ENCODE measurements at places on chromosomes 12 and 14.

GRCh38 chr12:56683-57346, 9.8 kb upstream of the IQSEC3 start:
- DNase-seq = no peak

DNA sequence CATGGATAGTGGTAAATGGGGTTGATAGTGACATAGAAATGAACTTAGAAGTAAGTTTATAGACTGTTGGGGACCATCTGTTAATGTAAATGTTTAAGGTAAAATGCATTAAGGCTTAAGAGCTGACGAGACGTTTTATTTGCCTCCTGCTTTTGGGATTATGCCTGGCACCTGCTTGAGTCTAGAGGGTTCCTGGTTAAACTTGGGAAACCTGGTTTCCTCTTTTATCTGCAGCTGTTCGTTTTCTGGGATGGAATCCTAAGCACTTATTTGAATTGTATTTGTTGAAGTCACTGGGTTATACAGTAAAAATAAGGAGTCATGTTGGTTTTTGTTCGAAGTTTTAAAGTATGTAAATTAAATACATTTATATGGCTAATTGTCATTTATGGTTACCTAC, 914.7 kb downstream of the NRXN3 start:
- no peak for DNase-seq

DNA sequence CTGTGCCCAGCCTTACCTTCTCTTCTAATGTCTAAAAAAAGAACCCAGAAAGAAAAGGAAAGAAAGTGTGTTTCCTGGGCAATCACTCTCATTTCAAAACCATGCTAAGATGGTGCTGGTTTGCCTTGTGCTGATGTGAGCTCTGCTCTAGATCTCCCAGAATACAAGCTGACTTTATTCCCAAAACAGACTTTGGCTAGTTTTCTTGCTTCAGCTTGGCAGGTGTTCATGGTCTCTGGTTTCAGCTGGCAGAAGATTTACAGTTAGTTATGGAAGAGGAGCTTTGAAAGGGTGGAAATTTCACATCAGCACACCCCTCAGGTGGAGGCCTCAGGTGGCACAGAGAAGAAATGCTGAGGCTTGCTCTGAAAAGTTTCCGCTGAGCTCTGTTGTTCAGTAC, 34.4 kb downstream of the PPP1R36 start:
- DNase-seq = no peak

GRCh38 chr12:62622177-62622576, 155.6 kb downstream of the MON2 start:
- no peak for DNase-seq

DNA sequence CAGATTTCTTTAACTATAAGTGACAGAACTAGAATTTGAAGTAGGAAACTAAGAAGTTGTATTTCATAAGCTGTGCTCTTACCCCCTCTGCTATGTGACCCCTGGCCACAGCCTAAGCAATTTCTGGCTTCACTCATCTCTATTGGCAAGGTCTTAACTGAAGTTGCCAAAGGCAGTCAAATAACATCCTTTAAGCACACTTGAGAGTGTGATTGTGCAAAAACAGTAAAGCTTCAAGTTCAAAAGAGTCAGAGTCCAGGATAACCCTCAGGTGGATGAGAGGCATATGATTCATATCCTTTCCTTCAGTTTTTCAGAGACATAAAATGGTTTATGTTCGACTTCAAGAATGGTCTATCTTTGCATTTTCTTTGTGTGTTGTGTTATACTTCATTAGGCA, 45.2 kb downstream of the GRIP1 start:
- DNase-seq = no peak

GRCh38 chr12:43396671-43397070, 155.3 kb downstream of the ADAMTS20 start:
- DNase-seq = no peak

- no peak for DNase-seq
Measured at GRCh38 chr14:96635850-96636249, 133.7 kb downstream of the PAPOLA start.

DNA sequence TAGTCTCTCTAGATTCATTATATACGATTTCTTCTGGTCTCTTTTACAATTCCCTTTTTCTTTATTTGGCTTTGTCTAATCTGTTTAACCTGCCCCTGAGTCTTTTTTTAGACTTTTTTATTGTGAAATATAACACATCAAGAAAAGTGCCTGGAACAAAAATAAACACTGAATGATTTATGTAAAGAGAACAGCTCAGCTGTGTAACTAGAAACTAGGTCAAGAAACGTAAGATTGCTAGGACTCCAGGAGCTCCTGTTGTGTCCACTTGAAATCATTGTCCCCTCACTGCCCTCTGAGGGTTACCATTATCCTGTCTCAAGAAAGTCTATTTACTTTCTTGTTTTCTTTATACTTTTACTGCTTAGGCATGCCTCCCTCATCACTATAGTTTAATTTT, 23.1 kb downstream of the EXD2 start:
- no peak for DNase-seq

GRCh38 chr12:47378907-47379306, 299.1 kb upstream of the AMIGO2 start:
- no peak for DNase-seq

- no peak for DNase-seq
Measured at GRCh38 chr12:12723681-12724420, 6.7 kb downstream of the CDKN1B start.

GRCh38 chr14:31219169-31219568, 11.6 kb upstream of the HECTD1 start:
- DNase-seq = no peak

DNA sequence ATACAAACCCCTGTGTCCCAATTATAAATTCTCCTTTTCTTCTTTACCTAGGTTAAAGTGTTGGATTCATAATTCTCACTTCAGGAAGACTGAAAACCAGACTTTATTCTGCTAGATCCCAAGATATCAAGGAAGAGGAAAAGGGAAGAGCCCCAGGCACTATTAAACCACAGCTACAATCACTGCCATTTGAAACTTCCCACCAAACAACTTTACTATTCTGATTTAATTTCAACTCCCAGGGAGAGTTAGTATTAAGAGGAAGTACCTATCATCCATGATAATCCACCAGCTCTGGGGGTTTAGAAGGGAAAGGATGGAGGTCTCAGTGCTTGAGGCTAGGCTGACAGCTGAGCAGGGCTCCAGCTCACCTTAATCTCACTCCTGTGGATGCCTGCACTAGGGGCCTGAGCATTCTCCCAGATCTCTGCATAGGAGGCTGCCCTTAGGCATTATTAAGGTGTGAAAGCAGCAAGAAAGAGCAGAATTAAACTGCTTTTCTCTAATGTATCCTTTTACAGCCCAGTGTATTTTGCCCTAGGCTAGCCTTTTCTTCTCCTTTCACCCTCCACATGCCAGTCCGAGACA, 52.9 kb downstream of the MYF5 start:
- DNase-seq = no peak

DNA sequence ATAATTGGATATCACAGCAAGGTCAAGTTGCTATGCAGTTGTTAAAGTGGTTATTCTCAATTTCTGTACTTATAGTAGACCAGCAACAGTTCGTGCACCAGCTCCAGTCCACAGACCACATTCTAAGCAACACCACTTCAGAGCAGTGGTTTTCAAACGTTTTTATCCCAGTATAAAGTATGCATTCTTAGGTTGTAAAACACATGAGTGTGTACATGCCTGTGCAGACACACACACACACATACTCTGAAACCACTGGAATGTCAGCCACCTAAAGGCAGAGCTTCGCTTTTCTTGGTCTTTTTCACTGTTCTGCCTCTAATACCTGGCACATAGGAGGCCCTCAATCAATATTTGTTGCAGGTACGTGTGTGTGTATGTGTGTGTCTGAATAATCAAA, 22.2 kb upstream of the C12orf71 start:
- no peak for DNase-seq

- DNase-seq = no peak
Measured at GRCh38 chr14:29821242-29821641, 106.4 kb downstream of the PRKD1 start.

- peak; percentile 34 for DNase-seq
Measured at GRCh38 chr12:48197549-48197970, 5.5 kb downstream of the OR10AD1 start.

DNA sequence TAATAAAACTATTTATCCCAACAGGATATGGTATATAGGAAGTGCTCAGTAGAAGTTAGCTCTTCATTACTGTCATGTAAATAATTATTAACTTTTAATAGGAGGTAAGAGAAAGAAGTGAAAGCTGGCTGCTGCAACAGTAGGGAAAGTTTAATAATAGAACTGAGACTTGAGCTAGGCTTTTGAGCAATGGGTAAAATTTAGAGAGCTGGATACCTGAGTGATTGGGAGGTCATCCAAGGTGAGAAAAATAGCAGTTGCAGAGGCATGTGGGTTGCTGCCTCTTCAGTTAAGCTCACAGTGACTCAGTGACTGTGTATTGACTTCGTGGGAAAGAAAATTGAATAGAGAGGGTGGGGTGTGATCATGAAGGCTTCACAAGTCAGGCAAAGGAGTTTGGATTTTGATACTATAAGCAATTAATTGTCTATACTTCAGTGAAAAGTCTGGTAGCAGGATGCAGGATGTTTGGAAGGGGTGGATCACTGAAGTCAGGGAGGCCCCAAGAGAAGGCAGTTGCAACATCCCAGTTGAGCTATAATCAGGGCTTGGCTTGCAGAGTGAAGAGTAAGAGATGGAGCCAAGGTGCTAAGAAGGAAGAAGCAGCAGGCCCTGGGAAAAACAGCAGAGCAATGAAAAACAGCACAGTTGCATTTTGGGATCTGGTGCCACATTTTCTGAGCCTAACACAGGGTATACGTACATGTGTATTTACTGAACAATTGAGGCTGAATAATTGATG, 172.0 kb upstream of the FRMD6 start:
- no peak for DNase-seq

DNA sequence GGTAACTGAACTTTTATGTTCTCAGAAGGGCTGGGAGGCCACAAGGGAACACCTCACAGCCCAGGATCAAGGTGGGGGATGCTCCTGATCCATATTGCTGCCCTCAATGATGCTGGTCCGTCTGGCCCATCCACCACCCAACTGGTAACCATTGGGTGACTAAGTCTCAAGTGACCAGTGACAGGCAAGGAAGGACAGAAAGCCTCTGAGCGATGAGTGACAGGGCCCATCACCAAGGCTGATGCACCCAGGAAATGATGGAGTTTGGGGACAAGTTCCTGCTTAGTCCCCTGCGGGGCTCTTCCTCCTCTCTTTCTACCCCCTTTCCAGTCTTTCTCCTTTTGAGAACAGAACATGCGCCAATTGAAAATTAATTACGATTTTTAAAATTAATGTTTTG, 2.6 kb upstream of the MMP19 start:
- DNase-seq = no peak

GRCh38 chr14:90416720-90417119, 19.9 kb downstream of the CALM1 start:
- no peak for DNase-seq

GRCh38 chr14:92863286-92864080, 59.5 kb upstream of the CHGA start:
- no peak for DNase-seq

- DNase-seq = no peak
Measured at GRCh38 chr12:93126069-93126474, 197.0 kb upstream of the EEA1 start.

GRCh38 chr12:30485230-30485890, 210.3 kb downstream of the IPO8 start:
- no peak for DNase-seq

- DNase-seq = no peak
Measured at GRCh38 chr14:22822571-22823098, 7.1 kb upstream of the MRPL52 start.

- DNase-seq = no peak
Measured at GRCh38 chr14:23865502-23865901, 88.1 kb upstream of the DHRS4 start.

- no peak for DNase-seq
Measured at GRCh38 chr12:127342861-127343260, 924.1 kb upstream of the TMEM132C start.

GRCh38 chr12:401235-402028, at the start of gene CCDC77:
Gene CCDC77, plus strand, starts transcription at chr12:401644. Its CDS starts 7,740 bp downstream, at chr12:409384.
- DNase-seq = no peak

DNA sequence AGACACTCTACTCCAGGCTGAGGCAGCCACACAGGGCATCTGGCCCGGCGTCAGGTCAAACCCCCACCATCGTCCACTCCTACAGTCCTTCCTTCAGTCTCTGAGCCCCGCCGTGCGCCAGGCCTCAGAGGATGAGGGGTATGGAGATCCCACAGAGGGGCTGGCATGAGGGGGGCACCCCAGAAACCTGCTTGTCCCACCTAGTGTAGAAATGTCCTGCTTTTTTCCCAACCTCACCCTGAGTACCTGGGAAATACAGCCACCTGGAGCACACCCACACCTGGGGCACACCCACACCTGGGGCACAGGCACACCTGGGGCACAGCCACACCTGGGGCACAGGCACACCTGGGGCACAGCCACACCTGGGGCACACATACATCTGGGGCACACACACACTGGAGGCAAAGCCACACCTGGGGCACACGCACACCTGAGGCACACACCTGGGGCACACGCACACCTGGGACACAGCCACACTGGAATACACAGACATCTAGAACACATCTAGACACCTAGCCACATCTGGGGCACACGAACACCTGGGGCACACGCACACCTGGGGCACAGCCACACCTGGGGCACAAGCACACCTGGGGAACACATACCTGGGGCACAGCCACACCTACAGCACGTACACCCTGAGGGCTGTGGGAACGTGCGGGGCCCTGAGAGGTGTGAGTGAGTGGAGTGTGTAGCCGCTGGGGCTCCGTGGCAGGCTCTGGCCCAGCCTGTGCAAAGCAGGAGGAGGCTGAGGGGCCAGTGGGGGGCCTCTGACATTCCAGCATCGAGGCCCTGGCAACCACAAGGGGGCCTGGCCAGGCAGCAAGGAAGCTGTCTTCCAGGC, 18.4 kb downstream of the AKT1 start:
- no peak for DNase-seq

GRCh38 chr12:85296362-85296761, 16.3 kb downstream of the ALX1 start:
- no peak for DNase-seq

DNA sequence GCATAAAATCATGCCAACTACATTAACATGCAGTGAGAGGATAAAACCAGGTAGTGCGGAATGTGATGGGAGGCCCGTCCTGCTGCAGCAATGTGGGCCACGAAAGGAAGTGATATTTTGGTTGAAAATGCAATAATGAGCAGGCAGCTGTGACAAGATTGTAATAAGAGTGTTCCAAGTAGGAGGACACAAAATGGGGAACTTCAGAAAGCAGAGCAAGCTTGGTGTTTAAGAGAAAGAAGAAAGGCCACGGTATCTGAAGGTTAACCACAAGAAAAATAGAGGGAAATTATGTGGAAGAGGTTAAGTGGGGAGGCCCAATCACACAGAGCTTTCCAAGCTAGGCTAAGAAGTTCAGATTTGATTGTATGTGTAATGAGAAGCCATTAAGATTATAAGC, 34.3 kb downstream of the OVCH1 start:
- DNase-seq = no peak

GRCh38 chr14:100774164-100774537, 47.5 kb downstream of the DLK1 start:
- DNase-seq = no peak

GRCh38 chr14:79298373-79298772, 912.9 kb downstream of the DIO2 start:
- DNase-seq = no peak

GRCh38 chr14:52553002-52553670, 500 bp downstream of the GPR137C start:
- DNase-seq = peak; percentile 56

Measured in NCI-H2227 treated with DMSO at 0.1 percent for 48 hours (cell line).